Stimulated activated CD8-positive, alpha-beta memory T cell treated with anti-CD3 and anti-CD28 coated beads, Interleukin-2, amount 100 ng/mL, for 1 hour (primary cell): ENCODE measurements at places on chromosomes 12 and 14.

DNA sequence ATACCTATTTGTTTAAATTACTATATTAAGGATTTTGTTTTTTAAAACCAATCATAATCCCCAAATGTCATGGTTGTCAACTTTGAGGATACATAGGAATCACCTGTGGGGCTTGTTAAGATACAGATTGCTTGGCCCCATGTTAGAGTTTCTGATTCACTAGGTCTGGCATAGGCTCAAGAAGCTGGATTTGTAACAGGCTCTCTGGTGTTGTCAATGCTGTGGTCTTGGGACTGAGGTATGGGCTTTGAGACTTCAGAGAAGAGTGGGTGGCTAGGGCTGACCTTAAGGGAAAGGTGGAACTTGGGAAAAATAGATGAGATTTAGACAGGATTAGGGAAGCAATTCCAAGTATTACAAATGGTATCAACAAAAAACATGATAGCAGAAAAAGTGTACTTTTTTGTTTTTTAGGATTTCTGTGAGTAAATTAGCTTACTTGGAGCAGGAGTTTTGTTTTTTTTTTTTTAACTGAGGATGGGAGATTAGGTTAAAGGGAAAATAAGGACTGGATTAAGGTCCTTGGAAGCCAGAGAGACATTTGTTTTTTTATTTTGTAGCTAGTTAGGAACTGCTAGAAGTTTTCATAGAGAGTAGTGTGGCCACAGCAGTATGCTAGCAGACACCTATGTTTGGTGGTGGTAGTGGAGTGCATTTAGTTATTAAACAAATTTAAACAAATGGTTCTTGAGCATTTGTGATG lies 88.6 kb downstream of the RAD51B start:
- no peak for DNase-seq

DNA sequence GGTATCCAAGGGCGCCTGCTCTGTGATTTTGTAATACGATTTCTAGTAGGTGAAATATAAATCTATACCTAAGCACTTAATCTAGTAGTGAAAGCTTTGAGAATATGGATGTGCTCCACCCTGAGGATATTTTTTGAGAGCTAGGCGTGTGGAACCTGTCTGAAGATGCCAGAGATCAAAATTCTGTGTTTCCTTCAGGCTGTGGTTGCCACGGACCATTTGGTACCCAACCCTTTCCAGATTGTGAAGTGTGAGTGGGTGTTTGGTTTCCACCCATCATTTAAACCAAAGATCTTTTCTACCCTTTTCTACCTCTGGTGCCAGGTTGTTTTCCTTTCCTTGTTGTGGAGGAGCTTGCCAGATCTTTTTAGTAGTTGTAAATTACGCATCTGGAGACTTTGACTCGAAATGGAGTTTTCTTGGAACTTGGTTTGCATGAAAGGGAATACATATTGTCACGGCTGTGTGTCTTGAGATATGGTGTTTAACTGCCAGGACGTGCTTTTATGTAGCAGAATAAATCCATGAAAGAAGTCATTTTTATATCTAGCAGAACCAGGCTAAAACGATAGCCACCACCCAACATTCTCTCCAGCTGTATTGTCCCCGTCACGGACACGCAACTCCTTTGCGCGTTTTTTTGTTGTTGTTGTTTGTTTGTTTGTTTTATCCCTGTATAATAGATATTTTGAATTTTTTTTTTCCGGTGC lies 2.2 kb downstream of the LRFN5 start:
- DNase-seq = no peak

DNA sequence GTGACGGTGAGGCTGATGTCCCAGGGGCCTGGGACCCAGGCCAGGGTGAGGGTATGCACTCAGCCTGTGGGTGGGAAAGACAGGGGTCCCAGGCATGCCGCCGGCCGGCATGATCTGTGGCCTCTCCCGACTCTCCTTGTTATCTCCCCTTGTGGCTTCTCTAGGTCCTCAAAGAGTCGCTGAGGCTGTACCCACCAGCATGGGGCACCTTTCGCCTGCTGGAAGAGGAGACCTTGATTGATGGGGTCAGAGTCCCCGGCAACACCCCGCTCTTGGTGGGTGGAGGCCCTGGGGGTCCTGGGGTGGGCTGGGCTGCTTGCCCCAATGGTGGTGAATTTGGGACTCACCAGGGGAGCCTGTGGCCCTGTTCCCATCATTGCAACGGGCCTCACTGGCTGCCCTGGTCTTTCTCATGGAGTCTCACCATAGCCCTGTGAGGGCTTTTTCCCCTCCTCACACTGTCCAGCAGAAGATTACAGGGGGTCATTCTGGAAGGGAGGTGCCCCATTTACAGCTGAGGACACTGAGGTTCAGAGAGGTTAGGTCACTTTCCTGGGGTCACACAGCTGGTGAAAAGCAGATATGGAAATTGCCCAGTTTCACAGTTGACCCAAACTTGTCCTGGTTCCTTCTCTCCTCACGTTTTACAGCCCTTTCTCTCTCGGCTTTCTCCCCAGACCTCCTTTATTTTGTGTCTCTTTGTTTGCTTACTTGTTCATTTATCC lies 37.9 kb downstream of the CYP46A1 start:
- no peak for DNase-seq

DNA sequence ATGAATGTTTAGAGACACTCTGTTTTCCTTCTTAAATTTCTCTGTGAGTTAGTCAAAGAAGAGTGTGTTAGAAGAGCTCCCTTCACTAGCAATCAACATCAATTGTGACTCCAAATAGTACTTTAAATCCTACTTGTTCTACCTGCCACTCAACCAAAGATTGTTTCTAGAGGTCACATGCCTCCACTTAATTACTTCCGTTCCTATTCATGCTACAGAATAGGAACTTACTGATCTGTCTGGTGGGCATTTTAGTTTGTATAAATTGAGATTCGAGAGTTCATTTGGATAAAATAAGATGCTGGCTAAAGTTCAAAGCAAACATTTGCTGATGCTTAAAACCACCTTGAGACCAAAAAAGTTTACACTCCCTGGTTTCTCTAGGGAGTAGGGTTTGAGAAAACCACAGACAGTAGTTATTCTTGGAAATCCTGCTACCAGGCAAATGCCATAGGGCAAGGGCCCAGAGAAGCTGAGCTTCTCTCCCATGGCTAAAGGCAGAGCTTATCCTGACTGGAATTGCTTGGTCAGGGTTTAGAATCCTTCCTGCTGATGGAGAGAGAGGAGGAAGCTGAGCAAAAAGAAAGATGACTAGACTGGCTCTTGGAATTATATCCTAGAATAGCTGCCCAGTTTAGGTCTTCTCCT lies 389.6 kb upstream of the ATP2B1 start:
- DNase-seq = no peak

- no peak for DNase-seq
Measured at GRCh38 chr12:64098709-64099354, 123.3 kb downstream of the KICS2 start.

GRCh38 chr14:68104518-68104917 lies 284.9 kb downstream of the RAD51B start:
- no peak for DNase-seq

DNA sequence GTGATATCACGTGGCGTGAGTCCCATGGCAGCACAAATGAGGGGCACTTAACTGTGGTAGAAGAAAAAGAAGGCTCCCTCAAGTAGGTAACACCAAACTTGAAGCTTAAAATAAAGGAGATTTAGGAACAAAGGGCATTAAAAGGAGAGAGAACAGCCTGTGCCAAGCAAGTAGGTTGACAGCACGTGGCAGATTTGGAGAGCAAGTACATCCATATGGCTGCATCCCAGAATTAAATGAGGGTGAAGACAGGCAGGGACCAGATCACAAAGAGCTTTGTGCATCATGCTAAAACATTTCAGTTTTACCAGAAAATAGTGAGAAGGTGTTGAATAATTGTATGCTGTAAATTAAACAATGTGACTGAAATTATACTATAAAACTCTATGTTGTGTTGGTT lies 32.8 kb downstream of the KCNMB4 start:
- no peak for DNase-seq

- no peak for DNase-seq
Measured at GRCh38 chr12:122471324-122472226, 29.2 kb downstream of the ZCCHC8 start.

DNA sequence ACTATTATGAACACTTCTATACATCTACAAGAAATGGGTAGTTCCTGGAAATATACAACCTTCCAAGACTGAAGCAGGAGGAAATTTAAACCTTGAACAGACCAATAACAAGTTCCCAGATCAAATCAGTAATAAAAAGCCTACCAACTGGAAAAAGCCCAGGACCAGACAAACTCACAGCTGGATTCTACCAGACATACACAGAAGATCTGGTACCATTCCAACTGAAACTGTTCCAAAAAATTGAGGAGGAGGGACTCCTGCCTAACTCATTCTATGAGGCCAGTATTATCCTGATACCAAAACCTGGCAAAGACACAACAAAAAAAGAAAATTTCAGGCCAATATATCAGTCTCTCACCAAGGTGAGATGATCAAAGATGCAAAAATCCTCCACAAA lies 189.4 kb downstream of the RPS29 start:
- no peak for DNase-seq

- DNase-seq = no peak
Measured at GRCh38 chr12:56046027-56046780, 4.5 kb downstream of the RPS26 start.
